ENCODE measurements at places on chromosomes 13 and 19.

DNA sequence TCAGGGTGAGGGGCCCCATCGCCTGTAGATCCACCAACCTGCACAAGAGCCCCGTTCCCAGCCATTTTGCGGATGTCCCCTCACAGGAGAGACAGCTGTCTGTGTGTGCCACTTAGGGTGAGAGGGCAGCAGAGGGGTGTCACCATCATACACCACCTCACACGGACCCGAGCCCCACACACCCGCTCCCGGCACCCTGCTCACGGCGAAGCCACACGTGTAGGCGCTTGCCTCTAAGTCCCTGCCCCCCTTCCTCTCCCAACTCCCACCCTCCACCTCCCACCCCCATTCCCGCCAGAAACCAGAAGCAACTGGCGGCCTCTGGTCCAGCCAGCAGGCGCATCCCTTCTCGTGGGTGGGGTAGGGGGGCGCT lies 4.0 kb upstream of the DPF1 start:
- H3K36me3 ChIP-seq = no peaks in the 10 kb centered on the region
- peaks cover 66% of the 10 kb centered on the region for H3K27me3 ChIP-seq
- no peak for DNase-seq
- peaks cover 3% of the 10 kb centered on the region for H3K4me1 ChIP-seq
- no peak overlapping the region for H3K4me3 ChIP-seq

DNA sequence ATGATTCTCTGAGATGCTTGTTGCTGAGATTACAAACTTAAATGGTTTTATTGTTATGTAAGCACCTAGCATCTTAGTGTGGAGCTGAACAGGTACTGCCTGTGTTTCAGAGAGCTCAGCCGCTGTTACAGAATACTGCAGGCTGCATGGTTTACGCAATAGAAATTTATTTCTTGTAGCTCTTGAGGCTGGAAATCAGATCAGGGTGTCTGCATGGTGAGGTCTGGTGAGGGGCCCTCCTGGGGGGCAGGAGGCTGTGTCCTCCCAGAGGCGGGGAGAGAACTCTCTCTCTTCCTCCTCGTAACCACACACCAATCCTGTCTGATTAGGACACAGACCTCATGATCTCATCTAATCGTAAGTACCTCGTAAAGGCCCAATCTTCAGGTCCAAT lies 13.1 kb downstream of the ATP11A start:
- H3K27ac ChIP-seq = no peak overlapping the region
- DNase-seq = no peak
- no peaks in the 10 kb centered on the region for H3K36me3 ChIP-seq
- H3K4me1 ChIP-seq = no peaks in the 10 kb centered on the region
- no peaks in the 10 kb centered on the region for H3K27me3 ChIP-seq

- peaks cover 14% of the 10 kb centered on the region for H3K4me1 ChIP-seq
- no peak overlapping the region for H3K4me3 ChIP-seq
- H3K36me3 ChIP-seq = no peaks in the 10 kb centered on the region
- no peaks in the 10 kb centered on the region for H3K27me3 ChIP-seq
Observed at GRCh38 chr19:12783291-12783848, 7.9 kb upstream of the JUNB start.

GRCh38 chr13:76168661-76169060 lies 532.5 kb downstream of the LMO7 start:
- DNase-seq = no peak
- H3K4me1 ChIP-seq = no peaks in the 10 kb centered on the region
- no peak overlapping the region for H3K27ac ChIP-seq
- no peak overlapping the region for H3K4me3 ChIP-seq
- no peaks in the 10 kb centered on the region for H3K27me3 ChIP-seq

- H3K4me3 ChIP-seq = peak overlapping the region; percentile 60
- no peak overlapping the region for H3K27ac ChIP-seq
- no peaks in the 10 kb centered on the region for H3K27me3 ChIP-seq
- H3K36me3 ChIP-seq = no peaks in the 10 kb centered on the region
- H3K4me1 ChIP-seq = 0 out of 2 replicates have a peak, but pooled peaks cover 5% of the 10 kb centered on the region
Observed at GRCh38 chr13:44435919-44436510, 62.4 kb downstream of the SERP2 start.

DNA sequence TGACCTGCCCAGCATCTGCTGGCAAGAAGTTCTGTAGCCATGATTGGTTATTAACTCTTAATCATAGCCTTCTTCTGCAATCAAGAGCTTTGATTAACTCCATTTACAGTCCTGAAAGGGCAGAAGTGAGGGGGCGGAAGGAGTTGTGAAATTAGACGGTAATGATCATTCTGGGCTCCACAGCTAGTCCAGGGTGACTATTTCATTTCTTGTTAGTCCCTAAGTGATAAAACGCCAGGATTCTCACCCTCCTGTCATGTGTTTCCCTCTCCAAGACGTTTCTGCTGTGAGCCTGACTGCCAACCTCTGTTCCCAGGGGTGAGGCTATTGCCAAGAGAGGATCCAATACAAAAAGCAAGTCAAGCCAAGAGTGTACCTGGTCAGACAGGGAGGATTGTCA lies 155.9 kb upstream of the IPO5 start:
- no peak overlapping the region for H3K27ac ChIP-seq
- H3K27me3 ChIP-seq = no peaks in the 10 kb centered on the region
- no peaks in the 10 kb centered on the region for H3K36me3 ChIP-seq
- H3K4me3 ChIP-seq = no peak overlapping the region
- H3K4me1 ChIP-seq = no peaks in the 10 kb centered on the region

DNA sequence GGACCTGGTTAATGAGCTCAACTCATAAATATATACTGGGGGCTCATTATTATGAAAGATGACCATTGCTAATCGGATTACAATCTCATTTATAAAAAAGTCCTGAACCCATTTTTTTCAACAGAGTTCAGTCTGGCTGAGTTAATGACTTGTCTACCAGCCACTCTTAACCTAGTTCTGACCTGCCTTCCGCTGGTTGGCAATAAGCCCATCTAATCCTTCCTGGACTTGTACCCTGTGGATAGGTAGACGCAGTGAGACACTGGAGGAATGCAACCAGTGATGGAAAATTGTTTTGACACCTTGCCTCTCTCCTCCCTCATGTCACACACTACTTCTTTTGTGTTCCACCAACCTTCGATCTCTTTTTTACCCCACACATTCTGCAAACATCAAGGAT lies 279.9 kb downstream of the FOXO1 start:
- peaks cover 4% of the 10 kb centered on the region for H3K4me1 ChIP-seq
- no peaks in the 10 kb centered on the region for H3K27me3 ChIP-seq
- no peak overlapping the region for H3K27ac ChIP-seq

DNA sequence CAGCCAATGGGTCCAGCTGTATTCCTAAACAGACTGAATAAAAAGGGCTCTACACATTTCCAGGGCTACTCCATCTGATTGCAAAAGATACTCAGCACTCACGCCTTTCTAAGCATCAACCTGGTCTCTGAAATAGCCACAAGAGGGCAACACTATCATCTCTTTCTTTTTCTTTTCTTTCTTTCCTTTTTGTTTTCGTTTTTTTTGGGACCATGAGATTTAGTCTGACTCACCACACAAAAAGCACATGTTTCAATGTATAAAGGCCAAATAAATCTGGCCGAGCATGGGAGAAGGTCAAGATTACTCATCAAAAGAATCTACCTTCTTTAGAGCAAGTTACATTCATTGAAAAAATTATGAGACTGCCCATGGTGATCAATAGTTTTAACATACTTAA lies 805.6 kb upstream of the ARGLU1 start:
- no peaks in the 10 kb centered on the region for H3K4me1 ChIP-seq
- no peaks in the 10 kb centered on the region for H3K27me3 ChIP-seq
- no peak overlapping the region for H3K27ac ChIP-seq
- no peak overlapping the region for H3K4me3 ChIP-seq
- H3K36me3 ChIP-seq = no peaks in the 10 kb centered on the region

- H3K4me1 ChIP-seq = no peaks in the 10 kb centered on the region
- no peak overlapping the region for H3K27ac ChIP-seq
- no peaks in the 10 kb centered on the region for H3K27me3 ChIP-seq
Observed at GRCh38 chr13:28357911-28358433, 137.0 kb downstream of the FLT1 start.

- H3K27ac ChIP-seq = no peak overlapping the region
- H3K27me3 ChIP-seq = peaks cover 93% of the 10 kb centered on the region
- H3K4me1 ChIP-seq = no peaks in the 10 kb centered on the region
- no peak overlapping the region for H3K4me3 ChIP-seq
Observed at GRCh38 chr19:10007371-10008183, 2.7 kb downstream of the COL5A3 start.

- peaks cover 12% of the 10 kb centered on the region for H3K4me1 ChIP-seq
- H3K27me3 ChIP-seq = no peaks in the 10 kb centered on the region
- peak; percentile 82 for DNase-seq
- H3K27ac ChIP-seq = peak overlapping the region; percentile 79
Observed at GRCh38 chr19:45809643-45810159, 5.4 kb downstream of the RSPH6A start.

GRCh38 chr13:26914624-26915023 lies 154.0 kb upstream of the GPR12 start:
- DNase-seq = no peak
- no peak overlapping the region for H3K27ac ChIP-seq
- no peak overlapping the region for H3K4me3 ChIP-seq
- no peaks in the 10 kb centered on the region for H3K27me3 ChIP-seq
- H3K4me1 ChIP-seq = no peaks in the 10 kb centered on the region

GRCh38 chr13:96238861-96239260 lies 149.0 kb downstream of the HS6ST3 start:
- H3K27ac ChIP-seq = no peak overlapping the region
- H3K4me1 ChIP-seq = no peaks in the 10 kb centered on the region
- H3K36me3 ChIP-seq = no peaks in the 10 kb centered on the region
- no peak for DNase-seq
- H3K27me3 ChIP-seq = no peaks in the 10 kb centered on the region

- no peaks in the 10 kb centered on the region for H3K27me3 ChIP-seq
- H3K4me1 ChIP-seq = peaks cover 4% of the 10 kb centered on the region
- H3K4me3 ChIP-seq = no peak overlapping the region
- DNase-seq = no peak
Observed at GRCh38 chr19:43469160-43469480, 3.7 kb upstream of the LYPD3 start.

DNA sequence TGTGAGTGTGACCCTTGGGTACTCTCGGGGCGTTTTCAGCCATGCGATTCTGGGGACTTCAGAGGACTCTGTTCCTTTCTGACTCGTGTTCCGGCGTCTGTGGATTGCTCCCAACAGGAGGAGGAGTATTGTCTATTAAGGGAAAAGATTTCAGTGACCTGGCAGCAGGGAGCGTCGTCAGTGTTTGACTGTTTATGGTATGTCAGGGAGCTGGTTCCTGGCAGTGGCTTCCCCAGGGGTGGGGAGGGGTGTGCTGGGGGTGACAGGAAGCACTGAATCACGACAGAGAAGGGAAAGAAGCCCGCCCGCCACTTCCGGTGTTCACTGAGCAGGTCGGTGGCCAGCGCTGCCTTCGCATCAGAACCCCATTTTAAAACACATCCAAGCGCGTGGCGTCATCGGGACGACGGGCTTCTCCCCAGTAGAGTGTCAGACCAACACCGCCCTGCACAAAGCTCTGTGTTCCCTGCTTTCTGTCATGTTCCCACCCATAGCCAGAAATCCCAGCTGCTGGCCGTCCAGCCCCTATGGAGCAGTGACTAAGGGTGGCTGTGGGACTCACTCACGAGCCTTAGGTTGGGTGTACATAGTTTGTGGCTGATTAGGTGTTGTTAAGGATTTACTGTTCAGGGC lies 33.8 kb downstream of the COL4A2 start:
- no peaks in the 10 kb centered on the region for H3K4me1 ChIP-seq
- no peak overlapping the region for H3K4me3 ChIP-seq
- no peaks in the 10 kb centered on the region for H3K27me3 ChIP-seq
- no peak for DNase-seq
- no peak overlapping the region for H3K27ac ChIP-seq
- H3K36me3 ChIP-seq = no peaks in the 10 kb centered on the region

DNA sequence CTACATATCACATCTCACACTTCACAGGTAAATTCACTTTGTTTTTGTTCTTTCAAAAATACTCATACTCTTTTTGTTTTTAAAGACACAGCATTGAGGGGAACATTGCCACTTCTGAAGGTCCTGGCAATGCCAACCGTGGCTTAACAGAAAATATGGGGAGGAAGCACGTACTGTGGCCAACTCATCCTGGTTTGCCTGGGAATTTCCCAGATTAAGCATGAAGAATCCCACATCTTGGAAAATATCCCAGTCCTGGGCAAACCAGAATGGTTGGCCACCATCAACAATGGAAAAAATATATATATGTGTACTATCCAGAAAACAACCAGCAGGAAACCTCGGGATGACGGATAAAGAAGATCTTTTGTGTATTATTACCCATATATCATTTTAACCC lies 1032.2 kb upstream of the SLC10A2 start:
- no peaks in the 10 kb centered on the region for H3K27me3 ChIP-seq
- no peaks in the 10 kb centered on the region for H3K4me1 ChIP-seq
- no peaks in the 10 kb centered on the region for H3K36me3 ChIP-seq

GRCh38 chr19:50189331-50189730 lies 14.1 kb upstream of the MYH14 start:
- H3K27me3 ChIP-seq = peaks cover 72% of the 10 kb centered on the region
- H3K4me3 ChIP-seq = no peak overlapping the region
- no peaks in the 10 kb centered on the region for H3K4me1 ChIP-seq
- H3K27ac ChIP-seq = no peak overlapping the region

DNA sequence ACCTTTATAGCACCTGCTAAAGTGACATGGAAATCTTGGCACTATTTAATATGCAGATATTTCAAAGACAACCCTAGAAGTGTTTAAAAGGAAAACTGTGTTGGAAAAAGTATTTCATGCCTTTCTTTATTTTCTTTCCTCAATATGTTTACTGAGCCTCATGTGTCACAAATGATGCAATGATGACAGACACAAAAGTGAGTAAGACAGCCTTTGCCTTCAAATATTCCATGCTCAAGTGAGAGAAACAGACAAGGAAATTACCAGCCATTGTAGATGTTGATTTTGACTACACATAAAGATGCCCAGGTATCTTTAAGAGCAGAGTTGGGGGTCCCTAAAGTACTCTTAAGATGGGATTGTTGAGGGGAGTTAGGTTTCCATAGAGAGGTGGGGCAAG lies 48.0 kb upstream of the TPP2 start:
- H3K27me3 ChIP-seq = no peaks in the 10 kb centered on the region
- no peak for DNase-seq
- H3K4me1 ChIP-seq = no peaks in the 10 kb centered on the region
- H3K27ac ChIP-seq = no peak overlapping the region
- no peaks in the 10 kb centered on the region for H3K36me3 ChIP-seq

GRCh38 chr19:49560358-49560900 lies 19.9 kb downstream of the NOSIP start:
- no peaks in the 10 kb centered on the region for H3K36me3 ChIP-seq
- no peak overlapping the region for H3K4me3 ChIP-seq
- H3K27ac ChIP-seq = no peak overlapping the region
- DNase-seq = no peak

- DNase-seq = no peak
- H3K4me3 ChIP-seq = no peak overlapping the region
- no peaks in the 10 kb centered on the region for H3K36me3 ChIP-seq
- H3K4me1 ChIP-seq = no peaks in the 10 kb centered on the region
- H3K27me3 ChIP-seq = no peaks in the 10 kb centered on the region
Observed at GRCh38 chr19:49552749-49553148, 24.9 kb downstream of the RCN3 start.

GRCh38 chr13:90654970-90655369 lies 692.5 kb upstream of the MIR17HG start:
- H3K4me1 ChIP-seq = no peaks in the 10 kb centered on the region
- H3K36me3 ChIP-seq = no peaks in the 10 kb centered on the region
- H3K27ac ChIP-seq = no peak overlapping the region
- H3K4me3 ChIP-seq = no peak overlapping the region

Data from MM.1S (cell line).